Astrocyte (in vitro differentiated cells and primary cell): ENCODE measurements at places on chromosomes 7 and 10. TPM values are rescaled to one million over a fixed set of nuclear protein-coding genes. Genes with fewer than 3 reads are reported as not detected.

DNA sequence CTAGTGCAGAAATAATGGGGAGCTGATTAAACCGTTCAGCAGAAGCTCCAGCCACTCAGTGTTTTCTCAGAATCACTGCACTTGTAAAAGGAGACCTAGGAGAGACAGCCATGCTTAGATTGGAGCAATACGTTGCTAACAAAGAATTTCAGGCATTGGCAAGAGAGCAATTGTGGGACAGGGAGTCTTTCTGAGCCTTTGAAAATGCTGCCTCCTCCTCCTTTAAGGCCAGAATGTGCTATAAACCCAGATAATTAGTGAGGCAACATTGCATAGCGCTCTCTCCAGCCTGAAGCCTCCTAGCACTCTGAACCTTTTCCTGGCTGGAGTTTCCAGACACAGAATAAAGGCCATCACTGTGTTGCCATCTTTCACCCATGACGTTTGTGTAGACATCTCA lies 18.5 kb upstream of the PTPRN2 start:
- DNase-seq, result peak; percentile 39

- no peak for DNase-seq
These were observed 62.3 kb upstream of the BTBD16 start for GRCh38 chr10:122208571-122209430.

- DNase-seq, result no peak
These were observed 36.6 kb upstream of the PRKAR2B start for GRCh38 chr7:107007892-107008287.

DNA sequence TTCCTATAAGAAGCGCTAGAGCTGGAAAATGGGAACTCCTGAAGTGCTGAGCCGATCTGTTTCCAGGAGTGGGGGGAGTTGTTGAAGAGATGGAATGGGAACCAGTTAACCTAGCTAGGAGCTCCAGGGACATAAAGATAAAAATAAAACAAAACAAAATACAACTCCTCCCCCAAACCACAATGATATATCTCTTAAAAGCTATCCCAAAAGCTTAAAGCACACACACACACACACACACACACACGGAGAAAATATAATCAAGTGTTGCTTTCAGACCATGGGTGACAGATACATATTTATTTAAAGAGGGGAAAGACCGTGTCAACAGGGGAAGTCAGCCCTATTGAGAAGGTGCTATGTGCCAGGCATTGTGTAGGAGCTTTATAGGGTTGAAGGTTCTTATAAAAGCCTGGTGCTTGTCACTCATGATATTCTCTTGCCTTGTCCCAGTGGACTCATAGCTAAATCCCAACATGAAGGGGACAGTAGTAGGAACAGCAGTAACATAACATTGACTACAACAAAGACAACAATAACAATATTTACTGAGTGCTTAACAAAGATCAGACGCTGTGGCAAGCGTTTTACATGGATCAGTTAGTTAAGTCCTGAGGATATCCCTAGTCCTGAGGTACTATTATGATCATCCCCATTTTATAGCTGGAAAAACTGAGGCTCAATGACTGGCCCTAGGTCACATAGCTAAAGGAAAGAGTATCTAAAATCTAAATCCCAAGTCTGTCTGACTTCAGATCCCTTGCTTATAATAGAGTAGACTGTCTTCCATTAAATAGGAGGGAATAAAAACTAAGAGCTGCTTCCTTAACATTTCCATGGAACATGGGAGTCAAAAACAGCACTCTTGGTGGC lies 115.5 kb downstream of the SPAG6 start:
- DNase-seq, result no peak

The SUN3 gene
- not detected in 2 replicates for total RNA-seq

GRCh38 chr7:132463922-132464321 lies 112.3 kb downstream of the PLXNA4 start:
- DNase-seq, result no peak

The CTAGE4 gene
- 0.99 and 1.4 TPM in 2 replicates for total RNA-seq

DNA sequence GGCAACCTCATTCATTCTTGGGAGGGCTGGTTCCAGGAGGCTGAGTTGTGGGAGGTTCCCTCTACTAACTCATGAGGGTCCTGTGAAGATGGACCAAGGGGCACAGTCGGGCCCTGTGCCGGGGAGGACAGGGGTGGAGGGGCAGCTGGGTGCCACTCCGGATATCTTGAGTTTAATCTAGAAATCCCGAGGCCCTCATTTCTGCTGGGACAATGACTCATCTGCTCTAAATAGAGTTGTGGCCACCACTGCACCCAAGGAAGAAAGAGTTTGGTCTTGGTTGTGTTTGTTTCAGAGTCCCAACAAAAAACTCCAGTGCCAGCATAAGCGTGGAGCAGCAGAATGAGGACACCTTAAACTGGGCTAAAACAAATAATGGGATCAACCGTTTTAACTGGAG lies 82.4 kb downstream of the EBF3 start:
- DNase-seq, result no peak

The RSU1 gene
- 138 and 142 TPM in 2 replicates for total RNA-seq

DNA sequence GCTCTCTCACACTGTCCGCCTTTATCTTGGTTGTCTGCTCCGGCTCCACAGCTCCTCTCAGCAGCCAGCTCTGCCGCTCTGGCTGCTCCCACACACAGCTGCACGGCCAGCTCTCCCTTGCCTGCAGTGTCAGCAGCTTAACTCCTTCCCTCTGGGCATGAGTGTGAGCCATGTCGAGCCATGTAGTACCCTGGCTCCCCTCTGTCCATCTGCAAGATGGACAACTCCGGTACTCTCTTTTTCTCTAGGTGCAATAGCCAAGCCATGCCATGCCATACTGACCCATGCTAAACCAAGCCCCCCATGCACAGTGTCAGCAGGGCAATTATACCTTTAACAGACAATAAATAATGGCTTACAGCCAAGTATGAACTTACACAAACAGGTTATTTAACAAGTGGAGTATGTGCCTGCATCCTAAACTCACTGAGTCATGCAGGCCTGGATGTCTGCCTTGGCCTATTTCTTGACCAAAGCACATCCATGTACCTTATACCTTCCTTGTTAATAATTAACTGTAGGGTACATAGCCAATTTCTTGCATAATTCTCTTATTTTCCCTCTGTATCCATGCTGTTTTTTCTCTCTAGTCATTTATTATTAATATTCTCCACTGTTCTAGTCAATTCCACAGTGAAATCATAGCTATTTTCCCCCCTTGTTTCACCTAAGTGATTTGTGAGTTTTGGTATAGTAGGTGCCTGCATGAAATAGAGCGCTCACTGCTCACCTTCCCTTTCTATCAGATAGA lies 170.9 kb downstream of the CDK14 start:
- peak; percentile 72 for DNase-seq

DNA sequence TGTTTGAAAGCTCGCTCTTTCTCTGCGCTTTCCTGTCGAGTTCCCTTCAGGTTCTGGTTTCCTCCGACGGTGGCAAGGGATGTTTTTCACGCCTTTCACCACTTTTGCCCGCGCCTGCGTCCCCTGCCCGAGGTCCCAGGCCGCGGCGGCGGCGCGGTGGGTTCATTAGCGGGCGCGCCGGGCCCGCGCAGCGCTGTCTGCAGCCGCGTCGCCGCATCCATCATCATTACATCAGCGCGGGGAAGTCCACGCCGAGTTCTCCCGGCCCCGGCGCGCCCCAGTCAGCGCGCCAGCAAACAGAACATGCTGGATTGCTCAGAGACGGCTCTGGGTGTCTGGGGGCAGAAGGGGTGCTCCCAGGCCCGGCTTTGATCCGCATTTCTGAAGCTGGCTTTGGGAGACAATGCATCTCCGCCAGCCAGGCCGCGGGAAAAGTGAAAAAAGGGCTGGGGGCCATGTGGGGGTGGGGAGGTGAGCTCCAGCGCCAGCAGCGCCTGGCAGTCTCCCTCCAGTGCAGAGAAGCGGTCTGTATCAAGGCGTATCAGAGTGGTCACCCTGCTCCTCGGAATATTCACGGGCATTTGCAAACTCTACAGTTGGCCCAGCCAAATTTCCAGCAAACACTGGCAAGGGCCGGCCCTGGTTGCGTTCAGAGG lies 8.9 kb downstream of the GLI3 start:
- peak; percentile 49 for DNase-seq

The GRM8 gene
- total RNA-seq, result 0.96 and 2.2 TPM in 2 replicates

- DNase-seq, result no peak
These were observed 18.4 kb downstream of the PTPRN2 start for GRCh38 chr7:158568974-158569857.

The RBP3 gene
- not detected in 2 replicates for total RNA-seq

DNA sequence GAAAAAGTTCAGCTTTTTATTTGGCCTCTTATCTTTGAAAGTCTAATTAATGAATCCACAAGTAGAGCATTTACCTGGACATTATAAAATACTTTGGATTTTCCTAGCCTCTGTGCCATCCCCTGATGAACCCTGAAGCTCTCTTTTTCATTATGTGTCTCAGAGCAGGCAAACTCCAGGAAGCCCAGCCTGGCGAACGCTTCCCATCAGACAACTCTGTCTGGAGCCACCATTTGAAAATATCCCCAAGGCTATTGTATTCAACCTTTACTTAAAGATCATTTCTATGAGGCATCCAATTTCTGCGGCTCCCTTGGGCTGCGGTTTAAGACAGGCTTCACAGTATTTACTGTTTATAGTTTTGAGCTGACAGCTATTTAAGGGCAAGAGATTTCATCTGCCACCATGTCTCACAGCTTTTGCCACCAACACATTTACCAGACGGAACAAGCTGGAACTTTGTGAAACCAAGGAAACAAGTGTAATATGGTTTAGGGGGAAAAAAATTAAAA lies 257.2 kb upstream of the GLI3 start:
- DNase-seq, result no peak

- DNase-seq, result no peak
These were observed 251.0 kb downstream of the DYNC1I1 start for GRCh38 chr7:96023387-96023786.

DNA sequence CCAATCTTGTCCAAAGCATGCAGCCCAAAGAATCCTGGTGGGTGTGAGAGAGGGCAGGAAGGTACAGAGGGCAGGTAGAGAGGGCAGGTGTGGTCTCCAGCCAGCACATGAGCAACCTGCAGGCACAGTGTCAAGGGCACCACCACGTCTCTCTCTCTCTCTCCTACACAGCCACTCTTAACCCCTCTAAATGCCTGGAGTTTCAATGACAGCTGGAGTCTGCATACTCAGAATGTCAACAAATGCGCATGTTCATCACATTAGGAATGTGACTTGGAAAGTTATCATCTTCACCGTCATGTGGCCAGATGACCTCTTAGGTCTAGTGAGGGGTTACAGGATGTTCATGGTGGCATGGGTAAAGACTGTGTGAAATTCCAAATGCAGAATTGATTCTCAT lies 456.8 kb downstream of the SORCS1 start:
- DNase-seq, result no peak

- DNase-seq, result peak; percentile 31
These were observed 107.3 kb upstream of the STARD3NL start for GRCh38 chr7:38070718-38071117.

GRCh38 chr10:103966671-103967447 lies at the start of gene SLK:
Gene SLK, plus strand, starts transcription at chr10:103967140. Its CDS starts 606 bp downstream, at chr10:103967746.
- DNase-seq, result peak; percentile 72

DNA sequence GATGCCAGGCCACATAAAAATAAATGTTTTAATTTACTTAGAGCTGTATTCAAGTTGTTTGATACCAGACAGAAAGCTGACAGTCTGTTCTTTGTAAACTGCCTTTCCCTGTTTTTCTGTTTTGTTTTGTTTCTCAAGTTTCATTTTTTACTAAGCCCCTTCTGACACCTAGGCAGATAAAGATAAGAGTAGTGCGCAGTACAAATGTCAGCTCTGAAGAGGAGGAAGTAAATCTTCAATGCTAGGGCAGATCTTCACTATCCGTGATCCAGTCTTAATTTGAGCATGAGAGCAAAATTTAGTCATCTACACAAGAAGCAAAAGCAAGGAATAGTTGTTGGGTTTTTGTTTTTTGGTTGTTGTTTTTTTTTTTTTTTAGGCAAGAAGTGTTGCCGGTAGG lies 27.3 kb downstream of the MTURN start:
- no peak for DNase-seq

GRCh38 chr7:26493737-26494428 lies 202.2 kb downstream of the SNX10 start:
- DNase-seq, result no peak

DNA sequence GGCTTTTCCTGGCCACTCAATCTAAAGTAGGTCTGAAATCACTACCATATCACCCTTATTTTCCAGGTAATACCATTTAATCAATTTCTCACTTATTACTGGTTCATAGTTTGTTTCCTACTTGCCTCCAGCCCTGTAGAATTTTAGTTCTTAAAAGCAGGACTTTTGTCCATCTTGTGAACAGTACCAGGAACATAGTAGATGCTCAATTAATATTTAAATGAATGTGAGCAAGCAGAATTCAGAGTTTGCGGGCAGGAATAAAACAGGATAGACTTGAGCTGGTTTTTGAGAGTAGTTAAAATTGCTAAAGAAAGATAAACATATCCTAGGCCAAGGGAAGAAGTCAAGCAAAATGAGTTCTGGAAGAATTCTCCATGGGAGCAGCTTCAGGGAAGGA lies 77.9 kb downstream of the ANK3 start:
- DNase-seq, result no peak

DNA sequence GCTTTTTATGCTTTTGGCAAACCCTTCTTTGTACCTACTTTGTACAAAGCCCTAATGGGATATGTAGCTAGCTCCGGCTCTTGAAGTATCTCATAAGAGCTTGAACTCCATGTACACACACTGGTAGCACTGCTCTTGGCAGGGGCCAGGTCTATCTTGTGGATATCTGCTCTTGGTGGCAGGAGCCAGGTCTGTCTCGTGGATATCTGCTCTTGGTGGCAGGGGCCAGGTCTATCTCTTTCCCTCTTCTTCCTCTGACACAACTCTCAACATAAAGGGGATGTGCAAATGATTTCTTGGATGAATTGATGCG lies 91.9 kb downstream of the WNT2 start:
- DNase-seq, result no peak

The CALML5 gene
- not detected in 2 replicates for total RNA-seq

The STK31 gene
- total RNA-seq, result 0.20 and 0.31 TPM in 2 replicates

- no peak for DNase-seq
These were observed 171.9 kb downstream of the CREB5 start for GRCh38 chr7:28584235-28584634.

DNA sequence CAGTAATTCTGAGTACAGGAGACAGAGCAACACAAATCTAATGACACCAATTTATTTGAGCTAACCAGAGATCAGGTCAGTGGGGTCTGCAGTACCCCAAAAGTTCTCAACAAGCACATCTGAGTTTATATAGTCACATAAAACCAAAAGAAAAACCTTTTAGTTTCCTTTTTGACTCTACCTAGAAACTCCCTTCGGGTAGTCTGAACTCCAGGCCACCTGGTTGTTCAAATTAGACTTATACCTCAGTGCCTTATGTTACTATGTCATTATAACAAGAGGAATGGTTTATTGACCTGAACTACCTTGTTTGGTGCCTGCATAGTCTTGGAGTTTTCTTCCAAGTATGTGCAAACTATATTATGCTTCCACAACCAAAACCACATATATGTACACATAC lies 14.6 kb downstream of the ZCWPW1 start:
- DNase-seq, result no peak

The SCIN gene
- total RNA-seq, result 0.27 TPM in 1 of 2 replicates, not detected in the other

DNA sequence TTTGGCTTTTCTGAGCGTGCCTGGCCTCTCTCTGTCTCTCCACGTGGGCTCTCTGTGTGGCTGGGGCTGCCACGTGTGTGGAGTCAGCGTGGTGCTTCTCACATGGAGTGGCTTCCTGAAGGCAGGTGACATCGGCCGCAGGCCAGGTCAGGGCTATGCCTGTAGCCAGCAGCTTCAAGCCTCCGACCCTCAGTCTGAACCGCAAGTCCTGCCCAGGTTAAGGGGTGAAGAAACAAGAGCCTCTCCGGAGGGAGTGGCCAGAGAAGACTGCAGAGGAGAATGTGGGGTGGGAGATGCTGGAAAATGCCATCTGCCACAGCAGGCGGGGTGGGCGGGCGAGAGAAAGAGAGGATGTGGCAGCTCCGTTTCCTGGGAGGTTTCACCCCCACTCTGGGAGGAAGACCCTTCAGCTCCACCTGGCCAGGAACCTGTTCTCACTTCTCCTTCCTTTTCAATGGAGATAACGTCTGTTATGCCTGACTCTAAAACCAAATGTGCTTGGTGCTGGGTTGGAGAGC lies 14.3 kb upstream of the VIPR2 start:
- no peak for DNase-seq
